ENCODE measurements at places on chromosomes 5 and 9.
A peak's percentile ranks its signal among the peaks of the same experiment; 100 is the strongest.

DNA sequence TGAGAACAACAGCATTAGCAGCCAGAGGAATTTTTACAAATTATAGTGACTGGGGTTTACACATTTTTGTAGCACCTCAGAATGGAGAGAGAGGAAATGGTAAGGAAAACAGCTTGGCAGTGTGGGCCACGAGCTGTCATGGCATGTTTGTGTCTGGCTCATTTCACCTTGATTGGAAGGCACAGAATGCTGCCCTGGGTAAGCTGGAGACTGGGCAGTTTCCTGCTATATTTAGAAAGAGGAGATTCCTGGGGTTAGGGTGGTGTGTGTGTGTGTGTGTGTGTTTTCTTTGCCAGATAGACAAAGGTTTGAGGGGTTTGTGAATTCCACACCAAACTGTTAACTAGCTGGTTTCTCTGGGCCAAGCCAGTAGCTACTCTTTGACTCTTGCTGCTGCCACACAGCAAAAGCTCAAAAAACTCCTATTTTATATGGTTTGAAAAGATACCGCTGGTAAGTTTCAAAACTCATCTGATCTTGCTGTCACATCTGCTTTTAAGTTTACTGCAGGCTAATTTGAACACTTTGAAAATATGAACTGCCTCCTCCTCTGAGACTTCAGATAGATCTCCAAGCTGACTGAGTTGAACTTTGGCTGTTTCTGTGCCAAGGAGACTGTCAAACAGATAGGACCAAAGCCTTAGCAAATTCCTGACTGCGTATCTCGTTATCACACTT is 9.1 kb downstream of the ARHGAP26 start:
- no peak for DNase-seq

DNA sequence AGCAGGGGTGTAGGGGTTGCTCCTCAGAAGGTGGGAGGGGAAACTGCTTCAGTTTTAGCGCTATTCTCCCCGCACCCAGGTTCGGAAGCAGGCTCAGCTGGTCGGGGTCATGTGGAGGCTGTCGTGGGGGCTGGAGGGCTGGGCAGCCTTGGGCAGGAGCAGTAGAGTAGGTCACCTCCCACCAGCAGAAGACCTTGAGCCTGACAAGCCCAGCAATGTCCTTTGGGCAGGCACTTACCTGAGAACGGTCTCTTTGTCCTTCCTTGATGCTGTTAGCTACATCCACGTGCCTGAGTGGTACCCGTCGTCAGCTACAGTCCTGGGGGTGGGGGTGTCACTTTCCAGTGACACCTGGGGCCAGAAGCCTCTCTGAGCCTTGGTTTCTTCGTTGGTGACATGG is 20.3 kb downstream of the ENHO start:
- no peak for DNase-seq

DNA sequence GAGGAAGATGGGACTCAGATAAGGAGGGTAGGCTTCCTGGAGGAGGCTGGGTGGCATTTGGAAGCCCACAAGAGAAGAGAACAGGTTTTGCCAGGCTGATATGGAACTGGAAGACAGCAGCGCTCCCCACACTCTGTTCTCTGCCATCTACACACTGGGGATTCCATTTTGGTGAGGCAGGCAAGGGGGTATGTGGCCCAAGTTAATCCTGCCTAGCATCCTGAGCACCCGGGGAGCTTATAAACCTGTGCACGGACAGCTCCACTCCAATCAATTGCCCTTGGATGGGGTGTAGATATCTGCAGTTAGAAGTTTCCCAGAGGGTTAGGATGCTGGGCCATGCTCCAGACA is 158.8 kb downstream of the MACROH2A1 start:
- peak; percentile 12 for DNase-seq

- no peak for DNase-seq
Observed at GRCh38 chr9:78242041-78242440, 6.2 kb downstream of the CEP78 start.

DNA sequence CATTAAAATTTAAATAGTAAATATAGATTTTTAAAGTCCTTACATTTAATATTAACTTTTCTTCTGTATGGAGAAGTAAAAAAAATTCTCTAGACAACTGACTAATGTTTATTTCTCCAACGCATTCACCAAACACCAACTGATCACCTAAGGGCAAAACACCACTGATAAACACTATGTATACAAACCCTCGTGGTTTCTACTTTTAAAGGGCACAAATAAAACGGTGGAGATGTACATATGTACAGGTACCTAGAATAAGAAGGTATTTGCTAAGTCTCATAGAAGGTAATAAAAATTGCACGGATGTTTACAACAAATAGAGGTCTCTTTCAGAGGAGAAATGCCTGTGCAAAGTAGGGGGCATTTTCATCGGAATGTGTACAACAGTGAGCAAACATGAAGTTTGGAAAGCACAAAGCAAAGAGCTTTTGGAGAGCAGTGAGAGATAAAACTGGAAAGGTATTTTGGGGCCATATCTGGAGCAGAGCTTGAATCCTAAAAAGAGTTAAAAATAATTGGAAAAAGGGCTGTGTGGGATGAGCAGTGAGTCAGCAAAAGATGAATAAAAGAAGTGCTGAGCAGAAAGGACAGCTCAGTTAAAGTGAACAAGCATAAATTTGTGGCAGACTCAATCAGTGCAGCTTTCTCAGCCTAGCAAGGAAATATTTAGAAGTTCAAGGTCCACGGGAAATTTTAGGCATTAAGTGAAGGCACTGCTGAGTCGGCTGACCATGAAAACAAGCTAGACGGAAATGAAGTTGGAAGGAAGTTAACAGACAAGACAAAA is 160.0 kb downstream of the TMEM161B start:
- DNase-seq = no peak

DNA sequence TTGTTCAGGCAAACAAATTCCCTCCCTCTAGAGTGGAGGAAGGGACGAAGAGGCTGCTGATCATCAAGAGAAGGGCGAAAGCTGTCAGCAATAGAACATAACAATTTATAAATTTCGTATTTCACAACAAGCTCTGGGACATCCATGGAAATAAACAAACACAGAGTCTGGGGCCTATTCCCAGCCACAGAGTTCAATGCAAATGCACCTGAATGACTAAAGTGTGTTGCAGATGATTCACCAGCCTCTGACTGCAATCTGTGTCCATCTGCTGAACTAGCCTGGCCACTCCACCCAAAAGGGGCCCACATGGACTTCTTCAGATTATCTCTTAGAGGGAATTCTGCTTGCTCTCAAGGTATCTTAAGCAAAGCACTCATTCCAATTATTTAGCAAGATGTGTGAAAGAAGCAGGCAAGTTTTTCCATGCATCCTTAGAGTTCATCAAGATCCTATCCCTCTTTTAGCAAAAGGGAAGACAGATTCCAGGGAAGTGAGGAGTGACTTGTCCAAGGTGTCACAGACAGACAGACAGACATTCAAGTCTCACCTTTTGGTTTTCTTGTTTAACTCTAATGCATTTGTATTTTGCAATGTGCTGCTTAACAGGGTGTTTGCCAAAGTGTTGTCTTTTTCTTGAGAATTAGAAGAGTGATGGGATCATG is 307.8 kb upstream of the PAPPA start:
- no peak for DNase-seq

GRCh38 chr5:4661326-4661725 is 478.8 kb upstream of the ADAMTS16 start:
- DNase-seq = no peak

GRCh38 chr5:150304481-150305081 is 1.9 kb upstream of the ARSI start:
- peak; percentile 22 for DNase-seq

DNA sequence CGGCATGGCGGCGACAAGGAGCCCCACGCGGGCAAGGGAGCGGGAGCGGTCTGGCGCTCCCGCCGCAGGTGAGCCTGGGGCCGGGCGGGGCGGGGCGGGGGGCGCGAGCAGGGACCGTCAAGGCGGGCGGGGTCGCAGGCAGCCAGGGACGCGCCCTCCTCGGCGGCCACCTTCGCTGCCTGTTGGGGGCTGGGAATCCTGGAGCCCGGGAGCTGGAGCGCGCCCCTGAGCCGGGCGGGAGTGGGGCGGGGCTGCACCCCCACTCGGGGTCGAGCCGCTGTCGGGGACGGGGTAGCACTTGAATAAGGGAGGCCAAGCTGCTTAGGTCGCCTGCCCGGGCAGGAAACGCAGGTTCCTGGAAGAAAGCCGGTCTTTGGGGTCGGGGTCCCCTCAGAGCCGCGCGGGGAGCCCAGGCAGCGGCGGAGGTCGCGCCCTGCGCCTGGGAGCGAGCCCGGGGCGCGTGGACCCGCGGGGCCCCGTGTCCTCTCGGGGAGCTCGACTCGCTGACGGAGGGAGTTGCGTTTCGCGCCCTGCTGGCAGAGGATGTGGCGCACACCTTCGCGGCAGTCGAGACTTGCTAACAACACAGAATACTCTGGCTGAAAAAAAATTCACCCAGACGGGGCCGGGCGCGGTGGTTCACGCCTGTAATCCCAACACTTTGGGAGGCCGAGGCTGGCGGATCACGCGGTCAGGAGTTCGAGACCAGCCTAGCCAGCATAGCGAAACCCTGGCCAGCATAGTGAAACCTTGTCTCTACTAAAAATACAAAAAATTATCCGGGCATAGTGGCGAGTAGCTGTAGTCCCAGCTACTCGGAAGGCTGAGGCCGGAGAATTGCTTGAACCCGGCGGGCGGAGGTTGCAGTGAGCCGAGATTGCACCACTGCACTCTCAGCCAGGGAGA is 552 bp downstream of the OTULINL start:
- DNase-seq = peak; percentile 70

DNA sequence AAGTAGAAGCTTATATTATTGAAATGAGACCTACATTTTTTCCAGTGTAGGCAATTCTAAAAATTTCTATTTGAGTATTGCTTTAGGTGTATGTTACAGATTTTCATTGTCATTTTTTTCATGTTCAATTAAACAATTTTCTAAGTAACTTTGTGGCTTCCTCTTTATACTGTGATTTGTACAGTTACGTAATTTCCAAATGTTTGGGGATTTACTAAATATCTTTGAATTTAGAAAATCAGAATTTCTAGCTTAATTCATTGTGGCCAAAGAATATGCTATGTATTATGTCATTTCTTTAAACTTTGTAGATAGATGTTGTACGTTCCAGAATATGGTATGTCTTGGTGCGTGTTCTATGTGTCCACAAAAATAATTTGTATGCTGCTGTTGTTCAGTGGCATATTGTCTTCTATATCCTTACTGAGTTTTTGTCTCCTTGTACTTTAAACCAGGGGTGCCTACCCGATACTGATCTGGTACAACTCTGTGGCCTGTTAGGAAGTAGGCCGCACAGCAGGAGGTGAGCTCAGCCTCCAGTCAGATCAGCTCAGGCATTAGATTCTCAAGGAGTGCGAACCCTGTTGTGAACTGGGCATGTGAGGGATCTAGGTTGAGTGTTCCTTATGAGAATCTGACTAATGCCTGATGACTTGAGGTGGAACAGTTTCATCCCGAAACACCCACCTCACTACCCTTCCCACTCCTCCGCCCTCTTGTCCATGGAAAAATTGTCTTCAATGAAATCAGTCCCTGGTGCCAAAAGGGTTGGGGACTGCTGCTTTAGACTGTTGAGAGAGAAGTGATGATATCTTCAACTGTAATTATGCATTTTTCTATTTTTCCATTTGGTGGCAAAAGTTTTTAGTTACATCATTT is 63.5 kb downstream of the UBE2R2 start:
- DNase-seq = no peak

- no peak for DNase-seq
Observed at GRCh38 chr9:38183994-38184568, 115.1 kb upstream of the SHB start.

GRCh38 chr9:99024959-99025358 is 80.0 kb upstream of the TGFBR1 start:
- DNase-seq = no peak

DNA sequence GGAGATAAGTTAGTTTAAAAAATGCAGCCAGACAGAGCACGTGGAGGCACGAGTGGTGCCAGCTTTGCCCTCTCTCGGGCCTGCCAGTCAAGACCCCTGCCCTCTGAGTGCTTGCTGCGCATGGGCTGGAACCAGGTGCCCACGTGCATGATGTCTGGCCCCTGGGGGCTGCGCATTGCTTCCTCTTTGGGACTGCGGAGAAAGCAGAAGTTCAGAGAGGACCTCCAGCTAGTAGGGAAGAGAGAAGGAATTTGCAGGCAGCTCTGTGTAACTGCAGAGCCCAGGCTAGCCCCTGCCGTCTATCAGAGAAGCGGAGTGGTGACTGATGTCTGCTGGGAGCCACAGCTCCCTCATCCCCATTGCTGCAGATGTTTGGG is 9.7 kb upstream of the RNU6ATAC start:
- DNase-seq = no peak

All from sciatic nerve (tissue), 2 donors.